SK-MEL-5 (cell line): ENCODE measurements at places on chromosomes 6 and 20. TPM values are rescaled to one million over a fixed set of nuclear protein-coding genes. Genes with fewer than 3 reads are reported as not detected.

GRCh38 chr20:22586645-22587310 is 2.4 kb upstream of the FOXA2 start:
- peak; percentile 46 for DNase-seq

- no peak for DNase-seq
These were observed 48.9 kb downstream of the ZFAND3 start for GRCh38 chr6:37868447-37868825.

GRCh38 chr20:56429502-56429901 is 17.4 kb downstream of the CASS4 start:
- no peak for DNase-seq

- no peak for DNase-seq
These were observed 110.4 kb upstream of the COL21A1 start for GRCh38 chr6:56357616-56358373.

- DNase-seq, result no peak
These were observed 563.8 kb upstream of the MARCKS start for GRCh38 chr6:113293423-113293740.

MEP1A gene
- not detected in 2 replicates for total RNA-seq

TP53TG5 gene
- not detected in 2 replicates for total RNA-seq

SEC23B gene
- 103 and 104 TPM in 2 replicates for total RNA-seq

USP49 gene
- 0.85 and 1.8 TPM in 2 replicates for total RNA-seq

PAK5 gene
- total RNA-seq, result not detected in 2 replicates
